ENCODE measurements at places on chromosomes 4 and X.

GRCh38 chr4:40281913-40282312 lies 53.2 kb upstream of the CHRNA9 start:
- no peak for DNase-seq

DNA sequence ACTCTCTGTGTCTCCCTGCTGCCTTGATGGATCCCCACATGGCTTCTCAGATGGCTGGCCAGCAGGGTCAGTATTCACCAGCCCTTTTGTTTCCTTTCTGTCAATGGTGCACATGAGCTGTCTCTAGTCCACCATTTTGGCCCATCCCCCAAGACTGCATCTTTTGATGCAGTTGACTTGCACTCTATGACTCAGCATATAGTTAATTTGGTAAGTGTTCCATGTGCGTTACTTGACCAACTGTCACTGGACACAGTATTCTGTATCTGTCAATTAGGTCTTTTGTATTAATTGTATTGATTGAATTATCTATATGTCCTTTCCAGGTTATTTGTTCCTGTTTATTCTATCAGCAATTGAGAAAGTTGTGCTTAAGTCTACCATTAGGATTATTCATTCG lies 29.2 kb downstream of the PRDM5 start:
- DNase-seq: no peak

DNA sequence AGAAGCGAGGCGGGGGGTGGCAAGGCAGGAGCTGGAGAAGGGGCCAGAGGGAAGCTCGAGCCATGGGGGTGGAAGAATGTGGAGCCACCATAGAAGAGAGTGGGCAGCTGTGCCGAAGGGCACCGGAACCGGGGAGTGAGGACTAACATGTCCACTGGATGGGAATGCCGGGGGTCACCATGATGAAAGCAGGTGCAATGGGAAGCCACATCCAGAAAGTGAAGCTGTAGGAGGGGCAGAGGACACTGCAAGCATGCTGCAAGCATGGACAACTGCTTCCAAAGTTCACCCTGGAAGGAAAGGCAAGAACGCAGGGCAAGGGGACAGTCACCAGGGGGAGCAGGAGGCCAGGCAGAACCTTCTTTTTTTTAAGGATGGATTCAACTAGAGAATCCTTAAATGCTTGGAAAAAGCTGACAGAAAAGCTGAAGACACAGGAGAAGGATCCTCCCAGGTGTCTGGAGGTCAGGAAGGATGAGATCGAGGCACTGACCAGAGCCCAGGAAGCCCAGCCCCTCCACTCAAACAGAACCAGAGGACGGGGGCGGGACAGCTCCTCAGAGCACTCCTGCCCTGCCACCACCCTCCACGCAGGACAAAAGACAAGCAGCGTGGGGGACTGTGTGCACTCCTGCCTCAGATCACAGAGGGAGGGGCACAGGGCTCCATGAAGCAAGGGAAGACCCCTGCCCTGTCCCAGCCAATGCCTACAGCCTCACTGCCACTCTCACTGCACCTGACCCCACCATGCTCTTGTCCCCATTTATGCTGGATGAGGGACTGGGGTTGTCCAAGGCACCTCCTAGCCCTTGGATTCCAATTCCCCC lies 169.2 kb downstream of the AFAP1 start:
- DNase-seq: no peak

DNA sequence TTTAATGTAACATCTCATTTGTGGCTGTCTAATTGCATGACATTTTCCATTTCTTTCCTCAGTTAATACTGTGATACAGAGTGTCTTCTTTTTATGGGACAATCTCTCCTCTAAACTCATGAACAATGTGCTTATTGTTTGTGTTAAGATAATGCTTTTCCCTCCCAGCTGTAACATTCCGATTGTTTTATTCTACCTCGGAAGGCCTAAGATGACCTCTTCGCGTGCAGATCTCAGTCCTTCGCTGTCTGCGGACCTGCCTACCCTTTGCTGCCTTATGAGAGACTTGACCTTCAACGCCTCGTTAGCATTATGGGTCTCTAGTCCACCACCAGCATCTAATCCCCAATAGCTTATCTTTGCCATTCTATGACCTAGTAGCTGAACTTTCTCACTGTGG lies 29.8 kb upstream of the ZFP42 start:
- no peak for DNase-seq

DNA sequence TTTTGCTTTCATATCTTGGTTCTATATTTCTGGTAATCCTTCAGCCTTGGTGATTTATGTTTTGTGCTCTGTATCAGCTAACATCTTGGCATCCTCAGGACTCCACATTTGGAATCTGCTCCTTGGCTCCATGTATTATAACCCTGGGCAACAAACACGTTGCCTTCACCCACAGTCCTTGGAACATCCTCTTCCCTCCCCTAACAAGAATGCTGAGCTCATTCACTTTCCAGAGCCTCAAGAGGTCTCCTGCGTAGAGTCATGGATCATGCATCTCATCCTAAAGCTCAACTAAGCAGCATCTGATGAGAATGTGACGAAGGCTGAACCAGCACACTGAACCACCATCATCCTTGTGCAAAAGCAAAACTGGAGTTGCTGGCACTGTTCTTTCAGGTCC lies 60.5 kb upstream of the C1GALT1C1 start:
- no peak for DNase-seq
